ENCODE measurements at places on chromosomes 4 and X.

GRCh38 chr4:165711436-165711835 lies 161.6 kb upstream of the TLL1 start:
- no peak for DNase-seq

DNA sequence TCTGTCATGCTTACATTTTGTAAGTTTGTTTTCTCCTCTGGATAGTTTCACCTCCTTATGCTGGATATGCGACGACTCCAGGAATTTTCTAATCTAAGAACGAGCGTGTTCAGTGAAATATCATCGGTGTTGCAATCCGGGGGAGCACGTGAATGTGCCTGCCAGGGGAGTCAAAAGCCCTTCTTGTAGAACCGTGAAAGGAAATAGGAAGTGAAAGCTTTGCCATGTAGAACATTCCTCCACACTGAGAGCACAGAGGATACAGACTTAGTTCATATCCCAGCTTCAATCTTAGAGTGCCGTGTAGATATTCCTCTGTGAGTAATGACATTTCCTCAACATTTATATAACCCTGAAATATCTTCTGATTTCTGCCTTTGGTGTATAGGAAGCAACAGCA lies 121.2 kb downstream of the VEGFC start:
- DNase-seq = no peak

GRCh38 chr4:140047786-140048185 lies 106.2 kb downstream of the MAML3 start:
- no peak for DNase-seq

DNA sequence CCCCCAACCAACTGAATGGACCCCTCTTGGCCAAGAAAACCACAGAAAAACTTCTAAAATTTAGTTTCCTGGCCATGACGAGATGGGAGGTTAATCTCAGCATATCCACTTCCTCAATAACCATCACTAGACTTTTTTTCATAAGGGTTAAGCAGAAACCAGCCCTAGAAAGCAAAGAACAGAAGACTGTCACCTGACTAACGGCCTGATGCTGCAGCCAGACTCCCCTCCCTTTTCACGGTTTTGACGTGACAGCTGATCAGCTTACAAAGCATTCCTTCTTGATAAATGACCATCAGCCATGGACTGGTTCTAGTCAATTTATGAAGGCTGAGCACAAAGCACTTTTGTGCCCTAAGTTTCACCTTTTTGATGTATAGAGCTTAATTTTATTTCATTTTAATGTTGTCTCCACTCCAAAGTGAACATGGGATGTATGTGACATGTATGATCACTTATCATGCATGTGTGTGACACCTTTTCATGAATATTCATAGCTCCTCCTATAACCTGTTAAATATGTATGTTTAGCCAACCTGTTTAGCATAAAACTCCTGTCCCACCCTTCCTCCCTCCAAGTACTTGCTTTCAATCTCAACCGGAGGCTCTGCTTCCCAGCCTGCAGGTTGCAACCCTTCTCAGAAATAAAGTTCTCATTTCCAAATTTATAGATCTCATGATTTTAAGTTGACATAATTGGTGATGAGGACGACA lies 56.3 kb downstream of the SERTM2 start:
- DNase-seq = no peak

DNA sequence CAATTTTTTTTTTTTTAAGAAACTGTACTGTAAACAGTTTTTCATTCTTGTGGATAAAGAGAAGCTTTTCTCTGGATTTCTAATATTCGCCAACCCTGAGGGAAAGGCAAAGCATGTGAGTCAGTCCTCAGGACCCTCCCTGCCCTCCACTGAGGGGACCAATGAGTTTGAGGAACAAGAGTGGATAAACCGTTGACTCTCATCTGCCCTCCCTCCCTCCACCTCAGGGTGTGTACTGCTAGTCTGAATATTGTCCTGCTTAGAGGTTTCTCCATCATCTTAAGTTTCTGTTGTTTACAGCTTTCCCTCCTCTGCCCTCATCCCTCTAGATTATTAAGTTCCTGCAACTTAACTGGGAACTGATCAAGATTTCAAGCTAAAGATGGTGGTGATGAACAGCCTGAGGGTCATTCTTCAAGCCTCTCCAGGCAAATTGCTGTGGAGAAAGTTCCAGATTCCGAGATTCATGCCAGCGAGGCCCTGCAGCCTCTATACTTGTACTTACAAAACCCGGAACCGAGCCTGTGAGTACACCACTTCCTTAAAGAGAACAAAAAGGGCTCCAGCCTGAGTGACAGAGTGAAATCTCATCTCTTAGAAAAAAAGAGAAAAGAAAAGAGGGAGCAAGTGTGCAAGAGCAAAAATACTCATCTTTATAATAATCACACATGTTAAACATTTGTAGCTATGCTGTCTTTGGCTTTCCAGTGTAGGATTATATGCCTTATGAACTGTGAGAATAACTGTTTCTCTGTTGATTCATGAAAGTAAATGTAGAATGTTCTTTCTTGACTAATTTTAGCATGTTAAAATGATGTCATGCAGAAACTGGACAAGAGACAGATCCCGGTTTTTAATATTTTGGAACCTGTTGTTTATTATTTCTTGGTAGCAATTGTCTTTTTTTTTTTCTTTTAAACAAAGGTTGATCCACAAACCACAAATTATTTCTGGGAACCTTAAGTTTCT lies 11.9 kb downstream of the CA5B start:
- no peak for DNase-seq

GRCh38 chrX:150854856-150855255 lies 43.6 kb downstream of the CD99L2 start:
- DNase-seq = no peak

GRCh38 chrX:10101269-10101668 lies 55.5 kb upstream of the CLCN4 start:
- no peak for DNase-seq

DNA sequence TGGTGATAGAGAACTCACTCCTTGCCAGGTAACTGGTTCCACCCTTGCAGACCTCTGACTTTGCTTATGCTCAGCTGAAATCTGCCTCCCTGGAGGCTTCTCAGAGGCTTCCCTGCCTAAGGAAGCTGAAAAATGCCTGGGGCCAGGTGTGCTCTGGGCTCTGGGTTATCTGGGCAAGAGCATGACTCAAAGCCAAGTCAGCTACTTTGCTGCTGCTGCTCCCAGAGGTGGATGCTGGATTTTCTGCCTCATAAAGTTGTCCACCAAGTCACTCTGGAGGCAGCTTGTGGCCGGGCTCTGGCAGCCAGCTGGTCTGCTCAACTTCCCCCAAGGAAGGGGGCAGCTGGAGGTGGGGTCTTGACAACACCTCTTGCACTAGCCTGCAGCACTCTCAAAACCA lies 132.7 kb downstream of the PJA1 start:
- DNase-seq = no peak

DNA sequence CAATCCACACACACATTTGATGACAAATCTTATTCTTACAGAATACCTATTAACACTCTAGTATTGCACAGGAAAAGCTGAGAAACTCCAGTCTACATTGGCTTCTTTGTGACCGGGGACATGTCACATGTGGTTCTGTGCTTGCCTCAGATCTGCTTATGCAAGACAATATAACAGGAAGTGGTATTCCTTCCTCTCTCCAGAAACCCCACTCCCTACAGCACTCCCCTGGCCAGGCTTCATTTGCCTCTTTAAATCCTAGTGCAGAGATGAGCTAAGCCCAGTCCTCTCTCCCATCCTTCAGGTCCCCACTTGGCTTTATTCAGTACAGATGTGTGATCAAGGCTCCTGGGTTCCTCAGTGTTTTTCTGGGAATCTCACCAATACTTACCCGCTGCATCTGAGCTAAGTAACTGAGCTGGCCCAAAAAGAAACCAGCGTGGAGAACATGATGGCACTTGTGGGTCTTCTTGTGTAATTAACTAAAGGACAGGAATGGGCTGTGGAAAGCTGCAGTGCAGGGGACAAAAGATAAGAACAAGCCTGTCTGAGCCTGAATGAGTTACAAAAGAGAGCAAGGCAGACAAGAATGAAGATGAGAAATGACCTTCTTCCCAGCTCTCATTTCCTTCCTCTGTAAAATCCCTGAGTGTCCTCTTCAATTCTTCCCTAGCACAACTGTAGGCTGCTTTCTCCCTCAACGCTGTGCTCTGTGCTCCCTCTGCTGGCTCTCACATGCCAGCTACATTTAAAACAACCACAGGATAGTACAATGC lies 105.6 kb downstream of the HNRNPD start:
- DNase-seq = no peak

DNA sequence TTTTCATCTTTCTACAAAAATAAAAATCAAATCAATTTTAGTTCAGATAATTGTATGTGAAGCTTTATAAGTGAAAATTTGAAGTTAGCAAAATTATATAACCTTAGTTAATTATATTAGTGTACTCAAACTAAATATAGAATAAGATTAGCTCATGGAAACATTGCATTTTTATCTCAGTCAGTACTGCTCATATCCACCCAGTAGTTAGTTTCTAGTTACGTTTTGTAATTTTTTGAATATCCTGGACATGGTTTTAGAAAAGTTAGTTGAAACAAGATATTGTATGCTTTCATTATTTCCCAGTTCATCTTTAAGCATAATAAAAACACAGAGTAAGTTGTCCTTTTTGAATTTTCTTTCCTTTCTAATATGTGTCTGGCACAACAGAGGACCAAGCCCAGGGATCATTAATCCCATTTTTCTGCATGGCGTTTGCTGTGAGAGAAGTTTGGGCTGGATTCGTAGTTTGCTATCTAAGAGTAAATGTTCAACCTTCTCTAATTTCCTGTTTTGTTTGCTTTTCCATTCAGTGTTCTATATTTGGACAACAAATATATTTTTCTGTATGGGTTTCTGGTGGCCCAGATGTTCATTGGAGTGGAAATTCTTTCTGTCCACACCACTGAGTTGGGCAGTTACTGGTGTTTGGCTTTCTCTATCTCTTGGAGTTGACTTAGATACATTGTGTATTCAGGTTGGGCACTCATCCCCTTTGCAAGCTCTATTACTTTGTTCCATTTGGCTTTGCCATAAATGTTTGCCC lies 12.1 kb downstream of the TBL1X start:
- DNase-seq = no peak

DNA sequence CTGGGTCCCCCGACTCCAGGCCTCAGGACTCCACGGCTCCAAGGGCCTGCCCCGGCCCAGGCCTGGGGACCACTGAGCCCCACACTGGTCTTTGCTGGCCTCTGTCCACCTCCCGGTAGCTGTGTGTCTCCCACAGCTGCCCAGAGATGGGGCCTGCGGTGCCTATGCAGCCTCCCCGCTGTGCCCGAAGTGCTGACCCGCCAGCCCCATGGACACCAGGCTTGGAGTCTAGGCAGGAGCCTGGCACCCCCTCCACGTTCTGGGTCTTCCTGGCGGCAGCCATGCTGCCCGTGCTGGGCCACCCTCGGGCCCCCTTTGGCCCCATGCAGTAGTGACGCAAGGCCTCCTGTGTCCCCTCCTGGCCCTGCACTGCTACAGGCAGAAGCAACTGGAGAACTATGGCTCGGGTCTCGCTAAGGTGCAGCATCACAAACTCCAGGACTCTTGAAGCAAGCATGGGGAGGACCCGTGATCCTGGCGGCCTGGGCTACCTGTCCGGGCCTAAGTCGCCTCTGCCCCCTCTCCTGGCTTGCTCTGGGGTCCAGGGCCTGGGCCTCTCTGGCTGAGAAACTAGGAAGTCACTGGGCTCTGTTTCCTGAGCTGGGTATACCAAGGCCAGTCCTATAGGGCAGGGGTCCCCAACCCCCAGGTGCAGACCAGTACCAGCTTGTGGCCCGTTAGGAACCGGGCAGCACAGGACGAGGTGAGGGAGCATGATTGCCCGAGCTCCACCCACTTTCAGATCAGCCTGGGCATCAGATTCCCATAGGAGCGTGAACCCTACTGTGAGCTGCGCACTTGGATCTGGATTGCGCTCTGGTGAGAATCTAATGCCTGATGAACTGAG lies 917 bp downstream of the MYL5 start:
- no peak for DNase-seq

- no peak for DNase-seq
These were observed 14.8 kb upstream of the PAQR3 start for GRCh38 chr4:78953769-78954666.

DNA sequence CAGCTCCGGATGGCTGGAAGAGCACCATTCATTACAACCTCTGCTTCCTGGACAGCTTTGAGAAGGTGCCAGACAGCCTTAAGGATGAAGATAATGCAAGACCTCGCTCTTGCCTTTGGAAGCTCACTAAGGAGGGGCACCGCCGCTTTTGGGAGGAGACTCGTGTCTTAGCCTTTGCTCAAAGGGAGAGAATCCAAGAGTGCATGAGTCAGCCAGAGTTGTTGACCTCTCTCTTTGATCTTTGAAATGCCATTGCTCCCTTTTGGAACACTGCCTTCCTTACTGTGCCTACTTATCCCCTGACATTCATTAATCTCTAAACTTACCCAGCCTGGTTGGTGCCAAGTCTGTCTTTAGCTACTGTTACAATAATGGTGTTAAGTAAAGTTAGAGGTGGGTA lies 1.2 kb downstream of the FOXR2 start:
- no peak for DNase-seq

DNA sequence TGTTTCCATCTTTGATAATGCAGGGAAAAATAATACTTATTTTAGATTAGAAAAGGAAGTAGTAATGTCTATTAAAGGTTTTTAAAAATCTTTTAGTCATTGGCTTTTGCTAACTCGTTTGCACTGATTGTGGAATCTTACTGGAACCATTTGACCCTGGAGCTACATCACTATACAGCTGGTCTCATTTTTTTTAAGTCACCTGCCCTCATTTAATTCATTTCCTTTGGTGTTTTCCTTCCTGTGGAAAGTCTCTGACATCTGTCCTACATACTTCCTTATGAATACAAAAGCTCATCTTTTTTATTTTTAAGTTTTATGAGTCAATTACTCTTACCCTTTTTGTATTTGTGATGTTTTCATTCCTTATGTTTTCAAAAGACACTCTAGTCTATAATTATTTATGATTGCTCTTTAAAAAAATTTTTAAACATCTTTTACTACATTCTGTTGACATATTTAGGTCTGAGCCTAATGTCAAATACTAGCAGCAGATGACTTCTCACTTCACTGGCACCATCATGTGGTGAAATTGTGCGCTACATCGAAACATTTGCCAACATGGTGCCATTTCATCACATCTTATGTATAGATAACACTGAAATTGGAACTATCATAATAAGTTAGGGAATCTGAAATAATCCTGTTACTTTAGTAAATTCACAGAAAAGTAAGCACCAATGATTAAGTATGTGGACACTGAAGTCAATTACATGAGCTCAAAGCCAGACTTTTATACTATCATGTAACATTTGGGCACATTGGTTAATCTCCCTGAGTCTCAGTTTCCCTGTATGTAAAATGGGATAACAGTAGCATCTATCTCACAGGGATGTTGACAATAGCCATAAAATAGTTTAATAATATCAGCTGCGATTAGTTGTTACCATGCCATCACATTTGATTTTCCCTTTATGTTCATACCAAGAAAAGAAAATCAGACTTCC lies 9.4 kb upstream of the MMAA start:
- peak; percentile 17 for DNase-seq

DNA sequence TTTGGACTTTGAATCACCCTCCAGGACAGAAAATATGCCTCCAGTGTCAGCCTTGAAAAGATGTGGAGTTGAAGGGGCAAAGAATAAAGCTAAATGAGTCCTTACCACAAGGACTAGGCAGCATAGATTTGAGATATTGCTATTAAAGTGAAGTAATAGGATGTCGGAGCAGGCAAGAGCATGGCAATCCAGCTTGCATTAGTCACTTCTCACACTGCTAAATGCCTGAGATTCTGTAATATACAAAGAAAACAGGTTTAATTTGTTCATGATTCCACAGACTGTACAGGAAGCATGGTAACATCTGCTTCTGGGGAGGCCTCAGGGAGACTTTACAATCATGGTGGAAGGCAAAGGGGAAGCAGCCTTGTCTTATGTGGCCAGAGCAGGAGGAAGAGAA lies 109.8 kb upstream of the PCDH7 start:
- no peak for DNase-seq

GRCh38 chr4:40734497-40734896 lies 15.3 kb upstream of the NSUN7 start:
- DNase-seq = no peak

Data from stimulated activated CD8-positive, alpha-beta memory T cell treated with anti-CD3 and anti-CD28 coated beads, Interleukin-15, amount 100 ng/mL, for 24 hours (primary cell).